Activated naive CD4-positive, alpha-beta T cell treated with anti-CD3 and anti-CD28 coated beads, Interleukin-2, amount 10 ng/mL, durations not matched to agents 7 days and 5 days (primary cell): ENCODE measurements at places on chromosomes 5 and 9.

DNA sequence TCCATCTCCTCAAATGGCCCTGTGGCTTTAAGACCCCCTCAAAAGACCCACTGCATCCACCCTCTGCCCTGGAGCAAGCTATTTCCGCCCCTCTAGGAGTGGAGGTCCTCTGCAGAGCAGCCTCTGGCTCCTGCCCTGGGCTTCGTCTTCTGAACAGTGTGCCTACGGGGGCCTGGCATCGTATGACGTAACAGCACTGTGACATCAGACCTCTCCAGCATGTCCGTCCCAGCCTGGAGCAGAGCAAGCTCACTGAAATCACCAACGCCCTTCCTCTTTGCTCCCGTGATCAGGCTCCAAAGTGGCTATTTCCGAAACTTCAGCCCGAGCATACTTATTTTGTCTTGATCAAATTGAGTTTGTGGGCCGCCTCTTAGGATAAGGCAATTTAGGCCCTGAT is 69.1 kb upstream of the PTCH1 start:
- DNase-seq, result no peak

DNA sequence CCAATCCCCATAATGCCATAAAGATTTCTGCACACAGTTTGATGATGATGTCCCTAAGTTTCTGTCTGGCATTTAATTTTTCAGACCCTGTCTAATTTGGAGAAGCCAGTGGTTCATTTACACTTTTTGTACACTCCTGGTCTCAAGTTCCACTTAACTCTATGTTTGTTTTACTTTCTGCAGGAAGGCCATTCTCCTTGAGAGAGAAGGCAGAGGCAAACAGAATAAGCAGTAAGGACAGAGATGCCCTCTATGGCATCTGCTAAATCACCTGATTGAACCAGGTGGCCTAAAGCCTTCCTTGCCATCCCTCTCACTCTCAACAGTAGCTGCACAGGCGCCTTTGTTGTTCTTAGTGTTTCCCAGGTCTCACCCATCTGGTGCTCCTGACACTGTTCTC is 86.1 kb upstream of the LRRTM2 start:
- no peak for DNase-seq

DNA sequence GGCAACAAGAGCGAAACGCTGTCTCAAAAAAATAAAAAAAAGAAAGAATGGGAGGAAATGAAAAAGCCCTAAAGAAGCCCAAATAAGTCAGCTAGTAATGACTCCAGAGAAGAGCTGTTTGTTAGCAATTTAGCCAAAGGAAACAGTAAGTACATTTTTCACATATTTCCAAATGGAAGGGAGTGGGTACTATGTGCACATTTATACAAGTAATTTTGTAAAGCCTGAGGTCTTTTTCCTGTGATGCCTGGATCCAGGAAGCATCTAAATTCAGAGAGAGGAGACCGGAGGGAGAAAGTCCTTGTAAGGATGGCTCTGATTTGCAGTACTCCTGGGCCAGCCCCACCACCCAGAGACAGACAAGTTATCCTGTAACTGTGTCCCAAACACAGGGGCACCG is 14.7 kb downstream of the FBP1 start:
- DNase-seq, result no peak

DNA sequence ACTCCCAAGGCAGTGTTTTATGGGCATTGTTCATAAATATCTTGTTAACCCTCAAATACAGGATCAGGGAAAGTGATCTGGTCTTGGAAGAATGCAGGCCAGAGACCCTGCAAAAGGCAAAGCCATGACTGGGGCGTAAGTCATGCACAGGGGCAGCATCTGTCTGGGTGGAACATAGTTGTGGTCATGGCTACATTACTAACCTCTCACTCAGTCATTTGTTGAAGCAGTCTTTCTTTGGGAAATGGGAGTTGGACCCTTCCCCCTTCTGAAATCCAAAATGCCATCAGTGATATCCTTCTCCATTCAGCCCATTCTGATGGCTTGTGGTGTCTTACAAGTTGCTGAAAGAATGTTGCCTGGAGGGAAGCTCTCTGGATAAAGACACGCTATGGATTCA is 68.1 kb downstream of the GDNF start:
- no peak for DNase-seq

DNA sequence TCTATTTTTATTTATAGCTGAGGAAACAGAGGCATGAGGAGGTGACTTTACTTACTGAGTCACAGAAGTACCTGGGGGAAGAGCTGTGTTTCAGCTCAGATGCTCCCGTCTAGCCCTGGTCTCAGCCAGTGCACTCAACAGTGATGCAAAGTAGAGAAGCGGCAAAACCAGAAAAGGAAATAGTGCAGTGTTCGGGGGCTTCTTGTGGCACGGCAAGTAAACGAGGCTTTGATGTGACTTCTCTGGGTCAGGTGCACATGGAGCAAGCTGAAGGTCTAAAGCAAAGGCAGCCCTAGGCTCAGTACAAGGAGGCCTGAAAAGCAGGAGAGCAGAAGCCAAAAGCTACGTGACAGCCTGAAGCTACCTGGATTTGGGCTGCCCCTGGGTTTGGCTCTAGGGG is 526.7 kb upstream of the ADAMTS16 start:
- DNase-seq, result no peak

DNA sequence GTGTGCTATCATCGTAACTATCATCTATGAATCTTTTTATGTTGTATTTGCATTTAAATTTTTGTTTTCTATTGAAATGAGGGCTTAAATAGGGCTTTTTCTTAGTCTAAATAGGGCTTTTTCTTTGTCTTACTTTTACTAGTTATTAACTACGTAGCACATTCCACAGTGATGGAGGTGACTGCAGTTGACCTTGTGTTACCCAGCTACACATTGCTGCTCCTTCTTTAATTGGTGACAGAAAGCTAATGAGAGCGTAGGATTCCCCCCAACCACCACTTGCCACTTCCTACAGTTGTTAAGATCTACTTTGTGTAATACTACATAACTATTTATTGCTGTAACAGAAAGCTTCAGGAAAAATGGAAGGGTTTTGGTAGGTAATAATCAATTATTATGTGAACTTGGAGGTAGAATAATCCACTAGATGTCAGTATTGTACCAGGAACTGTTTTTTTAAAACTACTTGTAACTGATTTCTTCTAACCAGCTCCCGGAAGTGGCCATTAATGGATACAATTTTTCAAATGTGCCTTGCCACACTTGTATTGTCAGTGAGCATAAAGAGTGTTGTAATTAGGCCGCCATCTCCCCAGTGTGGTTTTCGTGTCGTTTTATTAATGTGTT is 18.0 kb downstream of the MTRR start:
- no peak for DNase-seq
